ENCODE measurements at places on chromosomes 11 and 22. TPM values are rescaled to one million over a fixed set of nuclear protein-coding genes. Genes with fewer than 3 reads are reported as not detected.

Gene AQP11
- 0.13 TPM for polyA plus RNA-seq

Gene OR6T1
- polyA plus RNA-seq: not detected

Gene ASPHD2
- polyA plus RNA-seq: 6.1 TPM

Gene SLC36A4
- polyA plus RNA-seq: 4.2 TPM

Gene MGAT3
- not detected for polyA plus RNA-seq

Gene SCUBE1
- polyA plus RNA-seq: not detected

Gene LRRC74B
- polyA plus RNA-seq: not detected

Gene SHISA8
- polyA plus RNA-seq: not detected

Gene XNDC1N
- 1.4 TPM for polyA plus RNA-seq

Gene PAX6
- polyA plus RNA-seq: 0.06 TPM

Gene PLCB3
- 37.1 TPM for polyA plus RNA-seq

Gene LGALS12
- not detected for polyA plus RNA-seq

Gene ACCSL
- polyA plus RNA-seq: not detected

Gene ART1
- polyA plus RNA-seq: not detected

Gene SLC7A4
- 0.03 TPM for polyA plus RNA-seq
